ENCODE measurements at places on chromosomes 11 and 22. TPM values are rescaled to one million over a fixed set of nuclear protein-coding genes. Genes with fewer than 3 reads are reported as not detected.

DNA sequence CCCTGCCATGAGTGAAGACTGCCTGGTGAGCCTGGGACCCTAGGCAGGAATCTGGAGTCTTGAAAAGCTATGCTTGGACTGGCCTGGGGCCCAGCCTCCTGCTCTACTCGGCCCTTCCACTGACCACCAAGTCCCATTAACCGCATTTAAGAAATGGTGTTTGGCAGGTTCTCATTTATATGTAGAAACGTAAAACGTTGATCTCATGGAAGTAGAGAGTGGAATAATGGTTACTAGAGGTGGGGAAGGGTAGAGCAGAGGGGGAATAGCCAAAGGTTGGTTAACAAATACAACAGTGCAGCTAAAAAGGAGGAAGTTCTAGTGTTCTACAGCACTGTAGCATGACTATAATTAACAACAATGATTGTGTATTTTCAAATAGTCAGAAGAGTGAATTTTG lies 72.9 kb upstream of the EED start:
- no peak for DNase-seq
- H3K27me3 ChIP-seq = no peaks in the 10 kb centered on the region
- H3K4me1 ChIP-seq = peaks cover 11% of the 10 kb centered on the region
- H3K27ac ChIP-seq = no peak overlapping the region
- H3K4me3 ChIP-seq = no peak overlapping the region
- no peaks in the 10 kb centered on the region for H3K36me3 ChIP-seq

GRCh38 chr11:11270236-11270775 lies 82.7 kb downstream of the CSNK2A3 start:
- no peak overlapping the region for H3K27ac ChIP-seq
- no peaks in the 10 kb centered on the region for H3K36me3 ChIP-seq
- no peak overlapping the region for H3K4me3 ChIP-seq
- no peaks in the 10 kb centered on the region for H3K27me3 ChIP-seq
- DNase-seq = peak; percentile 22

DNA sequence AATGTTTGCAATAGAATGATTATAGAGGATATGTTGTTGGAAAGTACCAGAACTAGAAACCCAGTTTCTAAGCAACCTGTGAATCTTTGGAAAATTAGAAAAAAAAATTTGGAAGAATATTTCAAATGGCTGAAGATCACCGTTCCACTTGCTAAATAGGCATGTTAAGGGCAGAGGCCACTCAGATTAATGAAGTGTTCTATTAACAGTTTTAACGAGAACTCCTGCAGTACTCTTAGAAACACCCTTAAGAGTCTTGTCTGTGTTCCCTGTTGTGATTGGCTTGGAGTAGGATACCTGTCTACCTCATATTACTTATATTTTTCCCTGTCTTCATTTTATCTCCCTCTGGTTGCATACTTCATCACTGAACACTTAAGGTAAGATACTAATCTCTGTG lies 4.6 kb downstream of the C11orf54 start:
- no peak for DNase-seq
- H3K4me3 ChIP-seq = no peak overlapping the region
- no peaks in the 10 kb centered on the region for H3K27me3 ChIP-seq
- no peak overlapping the region for H3K27ac ChIP-seq
- peaks cover 26% of the 10 kb centered on the region for H3K36me3 ChIP-seq

DNA sequence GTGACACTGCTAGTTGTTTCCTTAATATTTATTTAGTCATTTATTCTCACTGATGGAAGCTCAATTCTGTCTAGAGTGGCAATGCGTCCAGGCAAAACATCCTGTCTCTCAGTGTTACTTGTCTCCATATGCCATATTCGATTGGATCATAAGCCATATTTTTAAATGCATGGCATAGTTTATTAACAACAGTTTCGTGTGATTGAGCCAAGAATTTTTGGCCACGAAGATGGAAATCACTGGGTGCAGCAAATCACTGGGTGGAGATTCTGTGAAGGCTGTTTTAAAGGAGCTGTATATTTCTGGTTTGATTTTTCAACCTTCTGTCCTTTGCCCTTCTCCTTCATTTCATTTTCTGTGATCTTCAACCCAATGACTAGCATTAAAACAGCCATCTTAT lies 205.2 kb downstream of the JRKL start:
- H3K4me1 ChIP-seq = no peaks in the 10 kb centered on the region
- H3K36me3 ChIP-seq = no peaks in the 10 kb centered on the region
- H3K27me3 ChIP-seq = no peaks in the 10 kb centered on the region
- no peak for DNase-seq
- H3K27ac ChIP-seq = no peak overlapping the region

GRCh38 chr11:102318469-102318868 lies 1.2 kb downstream of the BIRC3 start:
- no peaks in the 10 kb centered on the region for H3K4me1 ChIP-seq
- H3K36me3 ChIP-seq = no peaks in the 10 kb centered on the region
- no peak overlapping the region for H3K4me3 ChIP-seq
- DNase-seq = no peak

Gene OR52N4
- not detected for total RNA-seq

Gene SCN4B
- 0.20 TPM for total RNA-seq

Gene OR10A6
- not detected for total RNA-seq

Data from endodermal cell (in vitro differentiated cells).